NCI-H774 (cell line): ENCODE measurements at places on chromosomes 4 and X.

DNA sequence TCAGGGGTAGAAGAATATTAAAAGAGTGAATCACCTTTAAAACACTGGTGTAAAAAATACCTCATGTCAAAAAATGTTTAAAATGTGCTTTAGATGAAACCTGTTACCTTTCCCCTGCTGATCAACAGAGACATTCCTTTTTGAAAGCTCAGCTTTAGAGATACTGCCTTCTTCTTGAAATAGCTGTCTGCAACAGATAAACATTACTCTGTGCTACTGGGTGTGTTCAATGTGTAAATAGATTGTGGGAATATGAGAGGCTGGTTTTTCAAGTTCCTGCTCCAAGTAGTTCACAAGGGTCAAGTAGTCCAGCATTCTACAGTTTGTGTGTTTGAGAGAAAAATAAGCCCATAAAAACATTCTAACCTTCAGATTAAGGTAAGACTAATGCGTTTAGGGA, at the start of gene SYTL5:
Gene SYTL5, plus strand, starts transcription at position 263 of the 400 bp plus-strand sequence. CDS start 27,337 bp downstream, outside the sequence.
- no peak for DNase-seq

DNA sequence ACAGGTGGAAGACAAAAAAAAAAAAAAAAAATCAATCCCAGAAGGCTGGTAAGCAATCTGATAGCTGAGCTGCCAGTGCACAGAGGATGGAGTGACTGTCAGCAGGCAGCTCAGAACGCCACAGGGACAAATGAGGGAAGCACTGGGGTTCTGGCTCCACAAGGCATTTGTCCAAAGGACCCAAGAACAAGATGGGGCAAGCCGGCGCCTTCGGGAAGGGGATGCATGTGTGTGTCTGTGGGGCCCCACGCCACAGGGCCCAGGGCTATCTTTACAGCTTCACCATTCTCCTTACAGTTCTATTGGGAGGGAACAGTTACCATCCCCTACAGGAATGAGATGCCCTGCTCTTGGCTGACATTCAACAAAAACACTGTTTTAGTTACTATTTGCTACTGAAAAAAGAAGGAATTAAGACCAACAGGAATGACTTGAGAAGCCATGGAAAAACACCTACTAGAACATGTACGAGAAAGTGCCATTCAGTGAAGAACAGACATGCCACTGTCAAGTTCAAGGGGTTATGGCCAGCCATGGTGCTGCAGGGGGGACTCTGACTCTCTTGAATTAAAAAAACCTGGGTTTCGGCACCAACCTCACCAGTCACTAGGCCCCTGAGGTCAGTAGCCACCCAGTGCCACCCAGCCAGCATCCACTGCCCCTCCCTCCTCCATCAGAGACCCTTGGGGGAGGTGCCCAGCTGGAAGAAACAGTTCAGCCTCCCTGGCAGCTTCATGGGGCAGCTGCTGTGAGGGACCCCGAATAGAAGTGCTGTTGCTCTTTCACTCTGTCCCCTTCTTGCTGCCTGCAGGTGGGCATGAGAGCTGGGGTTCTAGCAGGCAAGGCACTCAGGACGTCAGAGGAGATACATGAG, 18.5 kb downstream of the WDR1 start:
- DNase-seq = no peak

GRCh38 chrX:106905064-106905708, 2.0 kb upstream of the RIPPLY1 start:
- DNase-seq = no peak

GRCh38 chrX:154990496-154990895, 32.0 kb downstream of the F8 start:
- no peak for DNase-seq

GRCh38 chrX:109635146-109635545, 10.2 kb upstream of the KCNE5 start:
- no peak for DNase-seq

GRCh38 chr4:149988087-149988410, 90.2 kb upstream of the DCLK2 start:
- no peak for DNase-seq

DNA sequence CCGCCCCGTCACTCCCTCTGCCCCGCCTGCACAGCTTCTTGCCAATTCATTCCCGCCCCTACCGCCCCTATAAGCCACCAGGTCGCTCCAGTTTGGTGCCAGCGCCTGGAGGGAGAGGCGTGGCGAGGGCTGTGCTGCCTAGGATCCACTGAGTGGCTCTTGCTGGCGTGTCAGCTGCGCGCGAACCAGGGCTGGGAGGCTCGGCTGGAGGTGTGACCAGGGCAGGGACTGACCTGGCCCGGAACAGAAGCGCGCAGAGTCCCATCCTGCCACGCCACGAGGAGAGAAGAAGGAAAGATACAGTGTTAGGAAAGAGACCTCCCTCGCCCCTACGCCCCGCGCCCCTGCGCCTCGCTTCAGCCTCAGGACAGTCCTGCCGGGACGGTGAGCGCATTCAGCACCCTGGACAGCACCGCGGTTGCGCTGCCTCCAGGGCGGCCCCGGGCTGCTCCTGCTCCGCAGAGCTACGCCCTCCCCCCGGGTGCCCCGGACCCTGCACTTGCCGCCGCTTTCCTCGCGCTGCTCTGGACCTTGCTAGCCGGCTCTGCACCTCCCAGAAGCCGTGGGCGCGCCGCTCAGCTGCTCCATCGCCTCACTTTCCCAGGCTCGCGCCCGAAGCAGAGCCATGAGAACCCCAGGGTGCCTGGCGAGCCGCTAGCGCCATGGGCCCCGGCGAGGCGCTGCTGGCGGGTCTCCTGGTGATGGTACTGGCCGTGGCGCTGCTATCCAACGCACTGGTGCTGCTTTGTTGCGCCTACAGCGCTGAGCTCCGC, at the start of gene GPR78:
Gene GPR78, plus strand, starts transcription at position 72 of the 773 bp plus-strand sequence. Its CDS starts 591 bp downstream, at position 663.
- DNase-seq = no peak

- DNase-seq = no peak
These were observed 73.9 kb downstream of the APBB2 start for GRCh38 chr4:41140410-41140809.

DNA sequence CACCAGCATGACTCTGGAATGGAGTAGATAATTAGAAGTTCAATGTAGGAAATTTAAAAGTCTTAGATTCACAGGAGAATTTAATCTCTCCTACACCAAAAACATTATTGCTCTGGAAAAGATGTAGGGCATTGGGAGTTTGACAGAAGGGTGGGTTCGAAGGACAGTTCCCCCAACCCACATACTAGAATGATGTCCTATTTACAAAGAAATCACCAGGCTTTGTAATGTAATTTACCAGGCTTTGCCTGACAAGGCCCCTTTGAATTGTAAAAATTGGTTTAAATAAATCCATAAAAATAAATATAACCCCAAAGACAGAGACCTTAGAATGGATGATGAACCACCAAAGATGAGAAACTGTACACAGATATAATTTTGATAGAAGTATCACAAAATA, 399.2 kb upstream of the GRID2 start:
- DNase-seq = no peak

DNA sequence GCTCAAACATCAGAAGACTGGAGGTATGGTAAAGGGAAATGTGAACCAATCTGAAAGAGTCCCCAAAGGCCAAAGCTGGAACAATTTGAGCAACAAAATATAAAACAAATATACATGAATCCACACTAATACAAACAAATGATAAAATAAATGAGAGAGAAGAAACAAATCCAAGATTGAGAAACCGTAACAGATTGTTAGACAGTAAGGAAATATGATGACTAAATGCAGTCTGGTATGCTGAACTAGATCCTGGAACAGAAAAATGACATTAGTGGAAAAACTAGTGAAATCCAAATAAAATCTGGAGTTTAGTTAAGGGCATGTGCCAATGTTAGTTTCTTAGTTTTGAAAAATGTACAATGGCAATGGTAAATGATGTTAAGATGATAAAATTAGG, 15.9 kb downstream of the PPA2 start:
- no peak for DNase-seq

GRCh38 chr4:16264798-16265197, 38.5 kb upstream of the TAPT1 start:
- peak; percentile 25 for DNase-seq

DNA sequence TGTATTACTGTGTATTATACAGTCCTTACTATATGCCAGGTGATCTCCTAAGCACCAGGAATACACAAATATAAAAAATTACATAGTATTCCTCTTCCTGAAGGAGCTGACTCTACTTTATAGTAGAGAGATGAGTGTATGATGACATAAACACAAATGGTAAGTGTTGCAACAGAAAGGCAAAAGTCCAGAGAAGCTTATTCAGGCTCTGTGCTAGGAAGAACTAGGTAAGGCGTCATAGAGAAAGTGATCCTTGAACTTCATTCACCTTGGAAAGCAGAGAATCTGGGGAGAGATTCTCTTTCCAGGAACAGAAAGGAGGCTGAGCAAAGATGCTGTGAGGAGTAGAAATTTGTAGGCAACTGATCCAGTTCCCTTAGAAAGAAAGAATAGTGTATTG, 115.0 kb upstream of the KCNIP4 start:
- no peak for DNase-seq
